ENCODE measurements at places on chromosomes 5 and 9.

DNA sequence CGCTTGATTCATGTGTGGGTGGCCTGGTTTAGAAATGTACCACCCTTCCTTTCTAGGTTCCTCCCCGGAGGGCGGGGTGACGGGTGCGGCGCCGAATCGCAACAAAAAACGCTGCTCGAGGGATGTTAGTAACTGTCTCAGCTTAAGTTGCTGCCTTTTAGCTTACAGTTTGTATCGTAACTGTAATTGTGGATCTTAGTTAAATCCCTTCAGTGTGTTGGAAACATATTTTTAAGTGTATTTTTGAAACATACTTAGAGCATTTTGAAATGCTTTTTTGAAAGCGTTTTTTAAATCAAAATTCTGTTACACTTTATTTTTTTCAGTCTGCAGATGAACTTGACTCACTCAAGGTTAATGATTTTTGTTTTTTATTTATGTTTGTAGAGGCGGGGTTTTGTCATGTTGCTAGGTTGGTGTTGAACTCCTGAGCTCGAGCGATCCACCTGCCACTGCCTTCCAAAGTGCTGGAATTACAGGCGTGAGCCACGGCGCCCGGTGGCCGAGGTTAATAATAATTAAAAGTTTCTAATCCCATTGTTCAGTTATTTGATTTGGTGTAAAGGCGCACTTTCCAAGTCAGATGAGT, 997 bp upstream of the CHD1 start:
- DNase-seq = no peak

DNA sequence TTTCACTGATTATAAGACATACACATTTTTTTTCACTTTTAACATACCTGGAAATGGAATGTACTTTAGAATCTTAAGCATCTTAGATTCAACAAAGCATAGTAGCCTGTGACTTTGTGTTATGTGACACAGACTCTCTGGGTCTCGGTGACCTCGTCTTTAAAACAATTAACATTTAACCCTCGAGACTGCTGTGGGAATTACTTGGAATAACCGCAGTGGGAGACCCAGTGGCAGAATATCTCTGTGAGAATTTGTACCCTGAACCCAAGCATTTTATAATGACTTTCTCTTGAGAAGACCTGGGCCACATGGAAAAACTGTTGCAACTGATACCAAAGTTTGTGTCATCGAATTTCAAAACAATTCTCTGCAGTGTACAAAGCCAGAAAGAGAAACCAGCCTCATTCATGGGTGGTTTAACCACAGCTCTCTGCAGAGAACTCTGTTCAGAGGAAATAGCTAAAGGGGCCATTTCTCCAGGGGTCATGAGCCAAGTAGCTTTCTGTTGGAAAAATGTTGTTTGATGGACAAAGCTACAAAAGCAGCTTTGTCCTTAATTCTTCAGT, 10.0 kb upstream of the RETREG1 start:
- DNase-seq = no peak

- DNase-seq = no peak
Measured at GRCh38 chr5:132486318-132487094, 4.1 kb downstream of the IRF1 start.

GRCh38 chr9:107485458-107486043, 4.0 kb downstream of the KLF4 start:
- no peak for DNase-seq

DNA sequence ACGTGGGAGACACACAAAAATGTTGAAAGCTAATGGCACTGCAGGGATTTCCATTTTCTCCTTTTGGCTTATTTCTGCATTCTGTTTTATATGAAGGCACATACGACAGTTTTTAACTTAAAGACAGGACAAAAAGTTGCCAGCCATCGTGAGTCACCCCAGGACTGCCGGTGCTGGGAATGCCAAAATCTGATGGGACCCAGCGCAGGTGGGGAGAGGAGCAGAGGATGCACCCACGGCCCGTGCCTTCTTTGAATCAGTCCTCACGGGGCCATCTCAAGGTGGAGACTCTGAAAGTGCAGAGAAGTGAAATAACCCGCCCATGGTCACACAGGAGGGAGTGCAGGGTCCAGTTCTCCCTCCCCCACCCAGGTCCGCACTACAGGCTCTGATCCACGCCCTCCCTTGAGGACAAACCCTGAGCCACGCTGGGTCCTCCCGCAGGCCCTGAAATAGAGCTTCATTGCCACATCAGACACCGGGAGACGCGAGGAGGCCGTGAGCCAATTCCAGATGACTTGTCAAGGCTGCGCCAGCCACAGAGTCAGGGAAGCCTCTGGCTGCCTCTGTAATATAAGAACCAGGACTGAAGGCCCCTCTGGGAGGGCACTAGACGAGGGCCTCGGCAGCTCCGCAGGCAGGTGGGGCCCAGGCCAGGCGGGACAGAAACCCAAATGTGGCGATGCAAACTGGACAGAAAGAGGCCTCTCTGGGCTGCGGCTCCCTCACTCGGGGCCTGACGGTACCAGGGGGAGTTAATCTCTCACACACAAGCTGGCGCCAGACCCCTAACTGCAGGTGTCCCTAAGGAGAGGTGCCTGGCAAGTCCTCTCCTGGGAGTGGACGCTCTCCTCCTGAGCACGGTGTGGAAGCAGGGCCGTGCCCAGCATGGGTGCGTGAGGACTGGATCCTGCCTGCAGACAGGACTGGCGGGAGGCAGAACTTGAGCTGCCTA, 22.9 kb downstream of the ADAMTS2 start:
- no peak for DNase-seq

DNA sequence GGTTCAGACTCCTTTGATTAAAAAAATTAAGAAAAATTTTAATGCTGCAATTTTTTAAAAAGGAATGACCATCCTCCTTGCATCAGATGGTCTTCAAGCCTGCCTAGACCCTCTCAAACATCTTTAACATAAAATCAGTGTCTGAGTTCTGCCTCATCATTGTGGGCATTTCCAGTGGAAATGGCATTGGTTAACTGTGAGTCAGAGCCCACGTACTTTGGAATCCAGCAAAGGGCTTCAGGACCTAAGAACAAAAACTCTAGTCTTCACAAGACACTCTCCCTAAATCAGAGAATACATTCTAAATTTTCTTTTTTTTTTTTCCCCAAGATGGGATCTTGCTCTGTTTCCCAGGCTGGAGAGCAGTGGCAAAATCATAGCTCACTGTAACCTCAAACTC, 9.4 kb upstream of the C5orf15 start:
- no peak for DNase-seq

Measured in urothelium cell line (cell line).